NCI-H2171 (cell line): ENCODE measurements at places on chromosomes 5 and 9.

DNA sequence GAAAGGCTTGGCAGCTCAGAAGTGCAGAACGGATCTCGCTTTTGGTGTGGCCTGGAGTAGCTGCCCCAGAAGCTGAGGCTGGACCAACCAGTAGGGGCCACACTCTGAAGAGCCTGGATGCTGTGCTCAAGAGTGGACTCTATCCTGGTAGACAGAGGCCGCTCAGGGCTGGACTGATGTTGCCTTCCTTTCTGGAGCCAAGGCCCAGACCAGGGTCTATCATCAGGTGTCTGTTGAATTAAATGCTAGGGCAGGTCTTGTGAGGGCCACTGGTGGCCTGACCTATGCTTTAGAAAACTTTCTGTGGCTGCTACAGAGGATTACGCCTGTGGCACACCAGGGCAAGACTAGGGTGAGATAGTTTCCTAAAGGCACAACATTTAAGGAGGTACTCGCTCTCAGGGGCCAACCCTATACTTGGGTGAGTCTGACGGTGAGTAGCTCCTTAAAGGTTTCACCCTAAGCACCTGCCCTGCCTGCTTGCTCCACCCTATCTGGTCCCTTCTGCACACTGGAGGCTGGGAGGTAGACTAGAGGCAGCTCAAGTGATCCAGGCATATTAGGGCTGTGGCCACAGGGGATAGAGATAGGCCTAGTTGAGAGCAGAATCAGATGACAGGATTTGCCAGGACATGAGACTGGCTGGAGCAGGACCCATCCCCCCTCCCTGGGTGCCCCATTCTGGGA is 9.8 kb upstream of the IRF1 start:
- no peak for DNase-seq

DNA sequence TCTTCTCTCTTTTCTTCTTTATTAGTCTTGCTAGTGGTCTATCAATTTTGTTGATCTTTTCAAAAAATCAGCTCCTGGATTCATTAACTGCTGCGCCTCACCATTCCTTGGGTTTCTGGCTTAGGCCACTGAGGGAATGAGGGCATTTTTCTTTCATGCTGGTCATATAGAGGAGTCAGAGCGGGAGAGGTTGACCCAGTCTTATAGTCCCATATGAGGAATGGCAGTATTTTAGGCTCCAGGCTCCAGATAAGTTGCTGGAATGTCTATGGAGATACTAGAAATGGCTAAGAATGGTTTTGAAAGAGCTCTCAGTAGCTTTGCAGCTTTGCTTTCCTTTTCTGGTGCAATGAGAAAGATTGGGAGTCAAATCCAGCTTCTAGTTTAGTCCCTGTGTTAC is 58.2 kb downstream of the GALNT10 start:
- no peak for DNase-seq

- no peak for DNase-seq
These were observed 143.3 kb downstream of the NTRK2 start for GRCh38 chr9:84812847-84813246.

DNA sequence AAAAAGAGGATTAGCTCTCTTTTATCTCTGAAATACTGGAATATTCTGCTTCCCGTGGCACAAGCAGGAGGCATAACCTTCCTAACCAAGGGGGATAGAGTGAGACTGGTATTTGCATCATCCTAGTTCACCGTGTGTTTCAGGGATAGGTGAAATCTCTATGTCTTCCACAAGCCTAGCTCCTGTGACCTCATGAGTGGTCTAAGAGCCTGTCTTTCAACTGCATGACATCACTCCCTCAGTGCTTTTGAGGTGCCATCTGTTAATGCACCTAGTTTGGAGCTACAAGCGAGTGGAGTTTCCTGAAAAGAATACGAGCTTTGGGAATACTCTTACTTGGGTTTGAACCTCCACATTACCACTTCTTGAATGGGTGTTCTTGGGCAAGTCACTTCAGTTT is 181.8 kb downstream of the PAPPA start:
- no peak for DNase-seq

DNA sequence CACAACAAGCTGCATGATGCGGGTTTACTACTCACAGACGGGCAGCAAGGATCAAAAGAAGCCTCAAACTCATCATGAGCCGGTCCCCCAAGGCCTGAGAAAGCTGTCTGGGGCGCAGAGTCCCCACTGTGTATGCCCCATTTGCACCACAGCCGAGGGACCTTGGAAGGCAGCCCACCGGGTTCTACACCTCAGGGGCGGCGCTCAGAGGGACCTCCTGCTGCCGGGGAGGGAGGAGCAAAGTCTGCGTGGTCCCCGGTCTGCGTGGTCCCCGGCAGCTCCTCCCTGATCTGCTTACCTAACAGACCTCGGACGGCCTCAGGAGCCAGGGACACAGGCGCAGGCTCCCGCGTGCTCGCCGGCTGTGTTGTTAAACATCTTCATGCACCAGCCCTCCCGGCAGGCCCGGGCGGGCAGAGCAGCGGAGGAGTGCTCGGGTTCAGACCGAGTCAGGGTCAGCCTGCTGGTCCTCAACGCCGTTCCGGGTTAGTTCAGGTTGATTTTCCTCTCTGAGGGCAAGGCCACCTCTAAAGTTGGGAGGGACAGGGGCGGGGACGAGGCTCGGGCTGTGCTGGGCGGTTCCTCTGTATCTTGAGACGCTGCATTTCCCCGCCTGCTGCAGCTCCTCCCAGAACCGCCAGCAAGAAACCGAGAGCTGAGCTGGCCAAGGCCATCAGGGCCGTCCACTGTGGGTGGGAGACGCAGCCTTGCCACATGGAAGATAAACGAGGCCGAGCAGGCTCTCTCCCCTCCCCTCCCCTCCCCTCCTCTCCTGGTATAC is 74.6 kb downstream of the MRPL36 start:
- no peak for DNase-seq
